ENCODE measurements at places on chromosomes 5 and 9. TPM values are rescaled to one million over a fixed set of nuclear protein-coding genes. Genes with fewer than 3 reads are reported as not detected.

Gene SPINK4
- total RNA-seq, result not detected

DNA sequence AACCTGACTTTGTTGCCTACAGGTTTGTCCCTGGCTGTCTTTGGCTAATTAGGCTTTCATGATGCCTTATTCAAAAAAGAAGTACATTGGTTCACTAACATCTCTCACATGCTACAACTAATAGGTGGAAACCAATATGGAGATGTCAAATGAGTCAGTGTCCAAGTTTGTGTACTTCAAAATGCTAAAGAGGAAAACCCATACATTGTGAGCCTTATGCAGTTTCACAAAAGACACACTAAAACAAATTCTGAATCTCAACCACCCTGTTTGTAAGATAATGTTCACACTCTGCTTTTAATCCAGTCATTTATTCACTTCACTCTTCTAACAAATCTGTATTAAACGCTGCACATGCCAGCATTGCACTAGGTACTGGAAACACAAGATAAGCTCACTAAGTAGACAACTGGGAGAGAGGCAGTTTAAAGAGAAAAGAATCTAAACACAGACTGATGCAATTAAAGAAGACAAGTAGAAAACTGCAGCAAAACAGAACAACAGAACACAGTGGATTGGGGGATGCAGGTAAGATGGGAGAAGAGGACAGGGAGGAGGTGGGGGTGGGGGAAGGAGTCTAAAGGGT, 104.1 kb downstream of the DROSHA start:
- no peak for DNase-seq

GRCh38 chr5:142680605-142681259, 5.2 kb downstream of the FGF1 start:
- no peak for DNase-seq

DNA sequence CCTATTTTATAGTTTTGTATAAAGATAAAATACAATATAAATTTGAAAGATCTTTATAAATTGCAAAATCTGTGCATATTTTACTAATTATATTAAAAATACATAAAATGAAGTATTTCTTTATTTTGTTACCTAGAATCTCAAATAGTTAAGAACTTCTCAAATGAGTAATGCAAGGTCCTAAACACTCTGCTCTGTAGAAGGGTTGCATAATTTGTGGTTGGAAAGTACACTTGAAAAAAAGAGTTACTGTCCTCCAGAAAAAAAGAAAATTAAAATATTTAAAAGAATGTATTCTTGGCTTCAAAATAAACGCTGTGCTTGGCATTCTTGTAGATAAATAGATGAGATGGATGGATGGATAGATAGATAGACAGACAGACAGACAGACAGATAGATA, 428.8 kb upstream of the CDH6 start:
- DNase-seq, result no peak

DNA sequence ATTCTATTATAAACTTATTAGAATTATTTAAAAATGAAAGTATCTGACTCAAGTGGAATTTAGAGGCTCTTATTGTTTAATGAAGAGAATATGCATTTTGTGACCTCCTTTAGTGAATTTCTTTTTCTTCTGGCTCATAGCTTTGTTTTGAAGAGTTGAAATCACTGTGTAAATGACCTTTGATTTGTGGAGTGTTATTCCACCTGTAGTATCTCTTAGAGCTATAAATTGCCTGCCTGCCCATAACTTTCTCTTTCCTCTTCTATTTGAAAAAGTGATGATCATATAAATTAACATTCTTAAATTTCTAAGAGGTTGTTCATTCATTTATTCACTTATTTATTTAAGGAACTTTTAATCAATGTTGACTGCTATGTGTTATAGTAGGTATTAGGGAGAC, 16.1 kb downstream of the CSNK1G3 start:
- DNase-seq, result no peak
